NCI-H1105 (cell line): ENCODE measurements at places on chromosomes 2 and 18.

GRCh38 chr2:134445116-134445515, 191.2 kb downstream of the MGAT5 start:
- DNase-seq = no peak

DNA sequence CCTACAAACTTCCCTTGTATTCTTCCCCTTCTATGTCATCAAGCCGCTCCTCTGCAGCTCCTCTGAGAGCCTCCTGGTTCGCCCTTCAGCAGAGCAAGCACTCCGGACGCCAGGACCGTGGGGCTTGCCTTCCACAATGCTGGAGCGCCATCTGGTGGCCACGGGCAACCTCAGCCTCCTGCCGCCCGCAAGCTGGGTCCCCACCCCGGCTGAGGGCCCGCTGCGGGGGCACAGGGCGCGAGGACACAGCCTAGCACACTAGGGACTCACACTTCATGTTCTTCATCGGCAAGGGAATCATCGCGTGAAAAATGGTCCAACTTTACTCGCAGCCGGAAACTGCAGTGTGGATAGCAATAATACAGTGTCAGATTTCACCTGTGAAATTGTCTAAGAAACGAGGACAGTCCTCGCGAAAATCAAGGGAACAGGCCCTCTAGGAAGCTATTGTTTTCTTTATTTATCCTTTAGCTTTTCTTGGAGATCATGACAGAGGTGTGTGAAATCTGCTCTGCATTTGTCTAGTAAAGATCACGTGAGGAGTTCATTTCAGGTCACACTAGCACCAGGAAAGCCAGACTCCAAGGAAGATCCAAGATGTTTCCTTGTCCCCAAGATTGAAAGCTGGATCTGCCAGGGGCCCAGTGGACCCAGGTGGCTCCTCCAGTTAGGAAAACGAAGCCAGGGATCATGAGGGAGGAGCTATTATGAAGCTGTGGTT, 5.8 kb downstream of the PRLH start:
- DNase-seq = peak; percentile 57

- no peak for DNase-seq
Measured at GRCh38 chr18:46346213-46346612, 242.0 kb downstream of the HAUS1 start.

DNA sequence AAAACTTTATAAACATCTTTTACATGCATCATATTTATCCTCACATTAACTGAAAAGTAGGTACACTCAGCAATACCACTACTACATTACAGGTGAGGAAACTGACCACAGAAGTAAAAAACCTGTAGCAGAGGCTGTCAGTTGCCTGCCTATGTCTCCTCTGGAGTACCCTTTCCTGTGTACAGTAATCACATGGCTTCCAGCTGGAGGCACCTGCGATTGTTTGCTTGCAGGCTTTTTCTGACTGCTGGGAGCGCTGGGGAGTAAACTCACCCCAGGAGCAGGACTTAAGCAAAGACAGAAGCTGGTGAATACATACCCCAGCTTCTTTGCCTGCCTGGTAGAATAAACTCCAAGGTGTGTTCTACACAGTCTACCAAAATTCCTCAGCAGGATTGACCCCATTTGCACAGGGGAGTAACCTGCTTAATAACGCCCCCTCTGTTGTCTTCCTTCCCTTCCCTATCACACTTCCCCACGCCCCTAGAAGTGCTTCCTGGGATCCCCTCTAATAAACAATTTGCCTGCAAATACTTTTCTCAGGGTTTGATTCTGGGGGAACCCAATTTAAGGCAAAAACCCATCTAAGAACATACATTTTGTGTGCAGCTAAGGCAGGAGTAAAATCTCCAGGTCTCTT, 138.9 kb downstream of the PTH2R start:
- DNase-seq = peak; percentile 63

GRCh38 chr2:71492112-71492511, 38.8 kb downstream of the DYSF start:
- no peak for DNase-seq

GRCh38 chr18:7958897-7959146, 391.7 kb downstream of the PTPRM start:
- DNase-seq = no peak

DNA sequence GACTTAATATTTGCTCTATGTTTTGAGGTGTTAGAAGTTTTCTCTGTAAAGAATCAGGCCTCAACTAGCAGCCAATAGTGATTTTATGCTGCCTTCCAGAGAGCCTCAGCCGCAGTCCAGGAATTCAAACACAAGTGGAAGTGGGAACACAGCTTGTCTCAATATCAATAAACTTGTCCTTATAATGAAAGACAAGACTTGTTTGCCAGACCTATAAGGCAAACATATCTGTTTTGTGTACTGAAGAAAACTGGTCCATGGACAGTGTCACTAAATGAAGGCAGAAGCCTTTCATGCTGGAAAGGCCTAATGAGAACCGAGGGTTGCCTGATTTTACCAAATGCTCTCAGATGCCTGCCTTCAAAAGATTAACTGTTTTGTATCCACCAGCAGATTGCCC, 182.2 kb downstream of the EPHA4 start:
- DNase-seq = no peak

- DNase-seq = no peak
Measured at GRCh38 chr18:10045296-10045891, 131.6 kb downstream of the VAPA start.

DNA sequence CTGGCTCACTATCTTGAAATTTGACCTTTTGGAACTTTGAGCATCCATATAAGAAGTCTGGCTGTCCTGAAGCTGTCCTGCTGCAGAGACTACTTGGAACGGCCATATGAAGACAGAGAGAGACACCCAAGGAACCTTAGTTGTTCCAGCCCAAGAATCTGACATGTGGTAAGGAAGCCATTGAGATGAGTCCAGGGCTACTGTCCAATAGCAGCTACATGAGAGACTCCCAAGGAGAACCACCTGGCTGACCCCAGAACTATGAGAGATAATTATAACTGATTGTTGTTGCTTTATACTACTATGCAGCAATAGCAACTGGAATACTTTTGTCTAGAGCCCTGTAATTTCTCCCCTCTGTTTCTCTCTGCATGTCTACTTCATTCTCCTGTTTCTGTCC, 234.3 kb upstream of the TANK start:
- no peak for DNase-seq

GRCh38 chr2:196952936-196953335, 26.4 kb upstream of the PGAP1 start:
- no peak for DNase-seq

DNA sequence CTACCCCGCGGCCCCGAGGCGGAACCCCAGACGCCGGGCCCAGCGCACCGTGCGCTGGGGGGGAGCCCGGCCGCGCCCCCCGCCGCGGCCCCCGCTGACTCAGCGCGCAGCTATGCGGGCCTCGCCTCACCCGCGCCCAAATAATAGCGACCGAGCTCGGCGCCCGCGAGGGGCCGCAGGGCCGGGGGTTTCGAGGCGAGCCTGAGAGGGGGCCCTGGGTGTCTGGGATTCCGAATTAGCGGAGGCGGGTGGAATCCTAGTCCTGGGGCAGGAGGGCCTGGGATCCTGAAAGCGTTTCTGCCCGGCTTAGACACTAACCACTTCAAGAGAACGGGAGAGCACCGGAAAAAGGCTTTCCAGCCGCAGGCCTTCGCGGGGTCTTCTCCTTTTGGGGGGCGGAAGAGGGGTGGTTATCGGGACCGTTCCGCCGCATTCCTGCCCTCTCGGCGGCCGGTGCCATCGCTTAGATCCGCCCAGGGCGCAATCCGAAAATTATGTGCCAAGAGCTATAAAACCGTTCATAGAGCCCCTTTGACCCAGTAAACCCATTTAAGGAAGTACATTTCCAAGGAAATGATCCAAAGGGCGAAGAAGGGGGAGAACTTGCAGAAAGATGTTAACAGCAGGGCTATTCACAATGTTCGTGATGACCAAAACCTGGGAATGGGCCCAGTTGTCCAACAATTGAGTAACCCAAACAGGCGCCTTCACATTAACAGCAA, 681 bp upstream of the ROCK2 start:
- DNase-seq = no peak
